Activated naive CD8-positive, alpha-beta T cell treated with anti-CD3 and anti-CD28 coated beads, Interleukin-2, amount 50 U/mL, for 16 hours (primary cell): ENCODE measurements at places on chromosomes 4 and X.

DNA sequence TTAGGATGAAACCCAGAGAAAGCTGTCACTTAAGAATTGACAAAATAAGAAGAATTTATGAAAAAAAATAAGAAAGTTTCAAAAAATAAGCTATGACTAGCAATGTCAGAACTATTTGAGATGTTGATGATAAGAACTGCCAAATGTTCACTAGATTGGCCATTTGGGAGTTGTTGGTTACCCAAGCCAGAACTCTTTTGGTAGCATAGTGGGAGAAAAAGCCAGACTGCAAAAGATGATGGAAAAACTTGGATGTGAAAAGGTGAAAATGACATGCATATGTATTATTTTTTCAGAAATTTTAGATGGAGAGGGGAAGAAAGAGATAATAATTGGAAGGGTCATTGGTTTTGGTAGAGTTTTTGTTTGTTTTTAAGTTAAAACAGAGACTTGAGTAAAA is 397.2 kb upstream of the ATOH1 start:
- DNase-seq = no peak

DNA sequence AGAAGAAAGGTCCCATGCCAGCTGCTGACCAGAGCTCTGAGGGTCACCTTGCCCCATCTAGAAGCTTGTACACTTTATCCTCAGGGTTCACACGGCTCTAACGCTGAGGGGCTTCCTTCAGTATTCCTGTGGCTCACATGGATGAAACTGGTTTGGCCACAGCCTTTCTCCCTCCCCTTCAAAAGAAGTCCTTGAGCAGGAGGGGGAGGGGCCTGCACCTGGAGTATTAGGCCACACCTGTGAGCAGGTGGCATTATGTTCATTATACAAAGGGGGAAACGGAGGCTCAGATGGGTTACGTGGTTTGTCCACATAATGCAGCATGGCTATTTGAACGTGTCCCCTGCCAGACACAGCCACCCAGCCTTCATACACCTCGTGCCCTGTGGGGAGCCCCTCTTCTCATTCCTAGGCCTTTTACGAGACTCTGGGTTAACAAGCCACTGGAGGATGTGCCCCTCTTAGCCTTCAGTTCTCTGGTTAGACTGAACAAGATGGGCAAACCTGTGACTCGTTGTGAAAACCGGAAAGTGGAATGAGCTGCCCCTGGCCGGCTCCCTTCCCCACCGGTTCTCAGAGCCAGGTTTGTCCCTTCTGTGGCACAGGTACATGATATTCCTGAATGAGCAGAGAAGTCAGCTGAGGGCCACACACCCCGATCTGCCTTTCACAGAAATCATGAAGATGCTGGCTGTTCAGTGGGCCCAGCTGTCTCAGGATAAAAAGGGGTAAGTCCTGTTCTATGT is 27.2 kb upstream of the JAKMIP1 start:
- no peak for DNase-seq

DNA sequence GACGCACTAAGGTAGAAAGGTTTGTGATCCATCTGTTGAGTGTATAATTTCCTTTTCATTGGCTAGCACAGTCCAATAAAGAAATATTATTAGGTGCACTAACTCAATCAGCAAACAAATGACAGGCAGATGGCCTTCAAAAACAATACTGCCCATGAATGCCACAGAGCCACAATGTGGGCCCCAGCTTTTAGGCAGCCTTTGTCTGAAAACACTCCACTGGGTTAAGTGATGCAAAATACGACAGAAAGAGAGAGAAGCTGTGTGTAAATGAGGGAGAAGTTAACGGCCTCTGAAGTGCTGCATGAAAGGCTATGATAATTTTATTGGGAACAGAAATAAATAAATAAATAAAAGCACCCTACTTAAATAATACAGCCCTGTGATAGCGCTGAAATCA is 274.6 kb downstream of the NKX6-1 start:
- no peak for DNase-seq

GRCh38 chr4:5157791-5158770 is 106.8 kb downstream of the STK32B start:
- DNase-seq = no peak

- DNase-seq = no peak
Observed at GRCh38 chr4:47203593-47203992, 172.2 kb downstream of the GABRB1 start.

DNA sequence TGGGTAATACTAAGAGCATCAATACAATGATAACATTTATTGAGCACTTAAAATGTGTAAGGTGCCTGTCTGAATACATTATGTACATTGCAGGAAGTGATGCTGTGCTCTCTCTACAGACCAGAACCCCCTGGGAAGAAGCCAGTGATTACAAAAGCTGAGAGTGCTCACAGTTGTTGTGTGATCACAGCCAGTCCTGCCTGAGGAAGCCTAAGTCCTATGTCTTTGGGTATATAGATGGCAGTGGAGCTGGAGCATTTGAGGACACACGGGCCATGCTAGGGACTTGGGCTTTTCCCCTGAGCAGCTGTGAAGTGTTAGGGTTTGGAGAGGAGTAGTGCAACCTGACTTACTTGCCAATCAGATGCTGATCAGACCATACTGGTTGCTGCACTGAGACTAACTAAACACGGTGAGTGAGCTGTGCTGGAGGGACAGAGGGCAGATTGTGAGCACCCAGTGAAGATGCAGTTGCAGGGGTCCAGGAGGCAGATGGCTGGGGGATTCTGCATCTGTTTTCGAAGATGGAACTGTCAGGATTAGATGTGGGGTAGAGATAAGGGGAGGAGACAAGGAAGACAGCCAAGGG is 60.8 kb upstream of the TBC1D14 start:
- DNase-seq = no peak

DNA sequence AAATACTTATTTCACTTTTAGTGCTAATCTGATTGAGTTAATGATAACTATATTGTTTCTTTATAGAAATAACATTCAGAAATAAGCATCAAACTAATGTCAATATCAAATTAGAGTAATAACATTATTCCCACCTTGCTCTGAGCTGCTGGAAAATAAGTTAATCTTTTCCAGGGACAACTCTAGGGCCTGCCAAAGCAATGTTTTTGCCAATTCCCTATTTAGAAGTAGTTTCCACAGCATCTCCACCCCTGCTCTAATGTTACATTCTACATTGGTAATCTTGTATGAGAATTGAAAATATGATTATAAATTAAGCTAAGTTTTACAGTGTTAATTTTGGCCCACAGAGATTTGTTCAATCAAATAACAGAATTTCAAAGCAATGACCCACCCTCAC is 68.3 kb downstream of the REELD1 start:
- DNase-seq = no peak
